NCI-H2081 (cell line): ENCODE measurements at places on chromosomes 3 and 15.

- DNase-seq = no peak
Measured at GRCh38 chr3:13598201-13598600, 49.3 kb downstream of the FBLN2 start.

GRCh38 chr3:53346922-53347260 is 452 bp downstream of the DCP1A start:
- DNase-seq = no peak

- DNase-seq = no peak
Measured at GRCh38 chr15:90315278-90315982, 36.7 kb upstream of the ZNF774 start.

DNA sequence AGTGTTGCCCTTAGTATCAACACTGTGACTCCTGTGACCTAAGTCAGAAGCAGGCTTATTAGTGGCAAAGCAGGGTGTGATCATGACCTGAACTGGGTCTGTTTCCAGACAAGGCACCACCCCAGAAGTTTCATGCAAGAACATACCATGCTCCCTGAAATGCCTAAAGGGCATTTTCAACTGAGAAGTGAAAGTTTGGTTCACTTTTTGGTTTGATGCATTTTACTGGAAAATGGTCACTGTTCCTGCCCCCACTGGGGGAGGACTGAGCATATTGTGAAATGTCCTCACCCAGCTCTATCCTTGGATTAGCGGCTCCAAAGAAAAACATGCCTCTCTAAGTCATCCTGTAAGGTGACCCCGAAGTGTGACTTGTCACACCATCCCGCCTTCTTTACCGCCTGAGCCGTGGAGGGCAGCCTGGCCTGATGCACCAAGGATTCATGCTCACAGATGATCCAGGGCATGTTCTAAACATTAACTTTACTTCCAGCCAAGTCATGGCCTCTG is 3.1 kb upstream of the FAM240A start:
- DNase-seq = no peak

GRCh38 chr3:15051531-15051930 is 13.6 kb downstream of the MRPS25 start:
- DNase-seq = no peak

- DNase-seq = no peak
Measured at GRCh38 chr15:46589088-46589487, 954.3 kb downstream of the SQOR start.

DNA sequence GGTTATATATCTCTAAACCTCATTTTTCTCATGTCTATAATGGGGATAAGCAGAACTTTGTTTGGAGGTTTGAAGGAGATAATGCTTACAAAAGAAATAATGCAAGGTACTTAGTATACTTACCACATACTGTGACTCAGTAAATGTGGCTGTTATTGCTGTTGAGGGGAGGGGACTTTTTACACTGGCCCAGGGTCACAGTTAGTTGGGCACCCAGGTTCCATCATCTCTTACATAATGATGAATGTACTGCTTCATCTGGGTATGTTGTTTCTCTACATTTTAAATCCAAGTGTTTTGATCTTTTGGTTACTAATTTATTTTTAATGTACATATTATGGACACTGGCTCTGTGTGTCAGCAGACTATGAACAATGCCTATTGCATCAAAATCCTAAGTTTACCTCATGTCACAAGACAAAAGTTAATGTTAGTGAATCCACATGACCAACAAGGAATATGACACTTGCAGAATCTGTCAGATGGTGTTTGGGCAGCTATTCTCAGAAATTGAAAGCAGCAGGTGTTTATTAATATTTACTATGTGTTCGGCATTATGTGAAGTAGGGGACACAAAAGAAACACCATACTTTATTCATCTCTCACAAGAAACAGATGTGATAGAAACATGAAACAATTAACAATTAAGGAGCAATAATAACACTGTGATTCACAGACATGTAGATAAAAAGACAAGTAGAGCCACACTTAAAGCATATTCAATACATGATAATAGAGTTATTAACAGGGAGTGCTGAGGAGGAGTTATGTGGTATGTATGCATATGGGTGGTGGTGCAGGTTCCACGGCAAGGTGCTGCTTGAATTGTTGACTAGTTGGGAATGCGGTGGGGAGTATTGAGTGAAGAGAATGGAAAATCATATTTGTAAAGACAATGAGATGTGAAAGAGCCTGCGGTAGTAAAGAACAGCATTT is 109.7 kb downstream of the GALK2 start:
- no peak for DNase-seq

DNA sequence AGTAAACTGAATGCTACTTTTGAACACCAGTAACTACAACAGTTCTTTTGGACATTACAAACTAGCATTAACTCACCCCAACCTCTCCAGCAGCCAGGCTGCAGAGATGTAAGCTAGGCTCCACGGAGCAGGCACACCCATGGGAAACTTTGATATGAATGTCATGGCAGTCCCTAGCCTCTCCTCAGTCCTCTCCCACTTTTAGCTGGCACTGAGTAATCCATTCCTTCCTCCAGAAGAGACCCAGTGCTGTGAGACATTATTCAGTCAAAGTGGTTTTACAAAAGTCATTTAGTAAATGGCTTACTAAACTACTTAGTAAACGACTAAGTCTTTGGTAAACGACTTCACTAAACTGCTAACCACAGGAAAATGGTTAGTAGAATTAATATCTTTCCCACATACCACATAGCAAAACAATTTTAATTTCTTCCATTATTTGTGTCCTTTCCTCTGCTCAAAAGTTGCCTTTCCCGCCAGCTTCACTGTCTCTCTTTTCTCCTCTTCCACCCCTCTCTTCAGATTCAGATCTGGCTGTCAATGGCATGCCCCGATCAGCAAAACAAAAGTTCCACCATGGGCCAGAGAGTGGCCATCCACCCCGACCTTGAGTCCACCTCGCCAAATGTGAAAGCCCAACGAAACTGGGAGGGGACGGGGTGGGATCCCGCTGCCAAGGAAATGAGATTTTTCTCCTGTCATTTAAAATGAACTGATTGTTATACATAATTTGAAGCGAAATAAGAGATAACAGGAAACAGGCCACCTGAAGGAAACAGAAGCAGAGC is 67.5 kb upstream of the TJP1 start:
- no peak for DNase-seq

DNA sequence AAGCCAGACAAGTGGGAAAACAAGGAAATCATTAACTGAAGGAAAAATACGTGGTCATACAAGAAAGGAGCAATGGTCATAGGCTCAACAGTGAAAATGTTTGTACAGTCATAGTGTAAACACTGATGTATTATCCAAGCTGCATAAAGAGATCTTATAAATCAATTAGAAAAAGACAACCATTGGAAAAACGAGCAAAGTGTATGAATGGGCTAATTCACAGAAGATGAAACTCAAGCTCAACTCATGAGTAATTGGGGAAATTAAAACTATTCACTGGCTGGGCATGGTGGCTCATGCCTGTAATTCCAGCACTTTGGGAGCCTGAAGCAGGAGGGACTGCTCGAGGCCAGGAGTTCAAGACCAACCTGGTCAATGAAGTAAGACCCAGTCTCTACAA is 6.4 kb upstream of the IGF2BP2 start:
- DNase-seq = no peak

DNA sequence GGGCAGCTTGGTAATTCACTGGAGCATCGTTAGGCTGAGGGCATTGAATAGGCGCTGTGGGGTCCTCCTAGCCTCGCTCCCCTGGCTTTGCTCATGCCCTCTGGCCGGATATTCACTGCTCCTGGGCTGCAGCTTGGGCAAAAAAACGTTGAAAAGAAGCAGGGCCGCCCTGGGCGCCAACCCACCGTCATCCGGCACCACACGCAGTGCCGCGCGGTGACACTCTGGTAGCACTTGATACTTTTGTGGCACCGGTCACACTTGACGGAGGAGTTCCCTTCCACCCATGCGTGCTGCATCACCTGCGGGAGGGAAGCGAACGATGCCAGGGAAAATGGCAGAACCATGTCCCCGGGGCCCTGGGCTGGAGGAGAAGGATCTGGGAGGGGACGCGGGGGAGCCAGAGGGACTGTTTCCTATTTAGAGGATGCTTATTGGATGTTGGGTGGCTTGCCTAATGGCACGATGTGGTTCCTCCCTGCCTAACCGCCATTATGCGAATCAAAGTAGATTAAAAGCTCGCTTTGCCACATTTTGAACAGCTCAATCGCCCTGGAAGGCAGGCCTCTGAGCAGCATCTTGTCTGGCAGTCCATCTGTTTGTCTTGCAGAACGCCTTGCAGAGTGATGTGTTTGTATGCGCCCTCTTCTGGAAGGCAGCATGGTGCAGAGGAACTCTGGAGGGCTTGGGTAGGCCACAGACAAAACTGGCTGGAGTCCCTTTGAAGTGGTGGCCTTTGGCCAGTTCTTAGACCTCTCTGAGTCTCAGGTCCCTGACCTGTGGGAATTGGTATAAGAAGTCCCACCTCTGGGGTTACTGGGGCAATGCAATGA is 93.2 kb downstream of the DGKG start:
- no peak for DNase-seq
